Kidney (tissue), 22 donors: ENCODE measurements at places on chromosomes 7 and 10. TPM values are rescaled to one million over a fixed set of nuclear protein-coding genes. Genes with fewer than 3 reads are reported as not detected.

Gene NKX2-3
- not detected for total RNA-seq

Gene IKZF1
- 36.8 TPM for total RNA-seq

Gene HMX2
- total RNA-seq: 0.25 TPM

Gene ASZ1
- not detected for total RNA-seq

Gene TMEM130
- 5.0 TPM for total RNA-seq

Gene FFAR4
- total RNA-seq: 1.0 TPM

Gene VDAC2
- 128 TPM for total RNA-seq

Gene LRIT1
- not detected for total RNA-seq

Gene TRIM50
- total RNA-seq: 0.19 TPM

Gene SKIDA1
- 2.9 TPM for total RNA-seq

DNA sequence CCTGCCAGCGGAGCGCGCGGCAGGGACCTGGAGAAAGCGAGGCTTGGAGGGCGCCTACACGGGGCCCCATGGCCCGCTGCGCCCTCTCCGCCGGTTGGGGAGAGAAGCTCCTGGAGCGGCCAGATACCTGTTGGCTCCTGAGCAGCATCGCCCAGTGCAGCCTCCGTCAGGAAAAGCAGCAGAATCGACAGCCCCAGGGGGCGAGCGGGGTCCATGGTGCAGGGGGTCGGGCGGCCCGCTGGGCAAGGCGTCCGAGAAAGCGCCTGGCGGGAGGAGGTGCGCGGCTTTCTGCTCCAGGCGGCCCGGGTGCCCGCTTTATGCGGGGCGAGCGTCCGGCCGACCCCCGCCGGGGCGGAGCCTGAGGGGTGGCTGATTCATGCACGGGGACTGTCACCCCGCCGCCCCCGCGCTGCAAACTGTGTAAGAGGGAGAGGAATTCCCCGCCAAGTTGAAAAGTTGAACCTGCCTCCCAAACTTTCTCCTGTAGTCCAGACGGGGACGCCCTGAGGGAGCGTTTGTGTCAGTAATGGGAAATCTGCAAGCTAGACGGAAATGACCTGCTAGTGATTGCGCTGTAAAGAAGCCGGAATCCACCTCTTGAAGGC lies at the start of gene TFPI2:
TSS of gene TFPI2 (minus strand) at position 290 of the 605 bp plus-strand sequence. CDS start at position 215, 75 bp downstream.
- H3K4me1 ChIP-seq: no peaks in the 10 kb centered on the region
- H3K4me3 ChIP-seq: peak within 1 kb of the TSS; percentile 56
- DNase-seq: peak; percentile 77
- H3K27ac ChIP-seq: peak within 1 kb of the TSS; percentile 30

GRCh38 chr7:21939136-21939857 lies 6.4 kb downstream of the CDCA7L start:
- no peak for DNase-seq
- no peaks in the 10 kb centered on the region for H3K27me3 ChIP-seq
- no peak overlapping the region for H3K4me3 ChIP-seq
- no peaks in the 10 kb centered on the region for H3K36me3 ChIP-seq

- H3K4me1 ChIP-seq: peaks cover 40% of the 10 kb centered on the region
- no peaks in the 10 kb centered on the region for H3K27me3 ChIP-seq
- no peak for DNase-seq
- H3K27ac ChIP-seq: no peak overlapping the region
Measured at GRCh38 chr7:137994216-137994615, 7.7 kb downstream of the CREB3L2 start.

DNA sequence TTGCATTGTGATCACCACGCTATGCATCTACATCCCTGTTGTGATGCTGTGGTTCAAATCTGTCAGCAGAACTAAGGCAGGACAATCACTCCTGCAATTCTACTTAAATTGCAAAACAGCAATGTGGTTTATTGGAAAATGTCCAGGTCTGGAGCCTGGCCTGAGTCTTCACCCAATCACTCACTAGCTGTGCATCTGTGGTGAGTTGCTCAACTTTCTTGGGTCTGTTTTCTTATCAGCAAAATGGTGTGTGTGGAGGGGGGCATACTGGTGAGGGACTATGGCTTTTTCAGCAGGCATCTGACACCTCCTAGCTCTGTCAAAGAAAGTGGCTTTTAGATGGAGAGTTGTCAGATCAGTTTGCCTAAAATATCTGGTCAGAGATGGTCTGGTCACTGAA lies 108.3 kb upstream of the FEZF1 start:
- H3K36me3 ChIP-seq: no peaks in the 10 kb centered on the region
- H3K27ac ChIP-seq: no peak overlapping the region
- H3K4me3 ChIP-seq: no peak overlapping the region
- H3K27me3 ChIP-seq: no peaks in the 10 kb centered on the region

GRCh38 chr7:37751096-37751495 lies 67.5 kb downstream of the GPR141 start:
- no peaks in the 10 kb centered on the region for H3K27me3 ChIP-seq
- no peak for DNase-seq
- no peak overlapping the region for H3K27ac ChIP-seq
- no peak overlapping the region for H3K4me3 ChIP-seq
- no peaks in the 10 kb centered on the region for H3K36me3 ChIP-seq
- no peaks in the 10 kb centered on the region for H3K4me1 ChIP-seq

- no peak for DNase-seq
- peaks cover 3% of the 10 kb centered on the region for H3K4me1 ChIP-seq
- no peaks in the 10 kb centered on the region for H3K36me3 ChIP-seq
- H3K27me3 ChIP-seq: peaks cover 5% of the 10 kb centered on the region
- H3K4me3 ChIP-seq: no peak overlapping the region
- H3K27ac ChIP-seq: no peak overlapping the region
Measured at GRCh38 chr10:110171032-110171431, 36.4 kb upstream of the MXI1 start.

GRCh38 chr10:60810437-60811182 lies 32.3 kb downstream of the CDK1 start:
- no peak for DNase-seq
- no peaks in the 10 kb centered on the region for H3K27me3 ChIP-seq
- peaks cover 3% of the 10 kb centered on the region for H3K4me1 ChIP-seq
- no peaks in the 10 kb centered on the region for H3K36me3 ChIP-seq
- peak overlapping the region; percentile 33 for H3K27ac ChIP-seq

DNA sequence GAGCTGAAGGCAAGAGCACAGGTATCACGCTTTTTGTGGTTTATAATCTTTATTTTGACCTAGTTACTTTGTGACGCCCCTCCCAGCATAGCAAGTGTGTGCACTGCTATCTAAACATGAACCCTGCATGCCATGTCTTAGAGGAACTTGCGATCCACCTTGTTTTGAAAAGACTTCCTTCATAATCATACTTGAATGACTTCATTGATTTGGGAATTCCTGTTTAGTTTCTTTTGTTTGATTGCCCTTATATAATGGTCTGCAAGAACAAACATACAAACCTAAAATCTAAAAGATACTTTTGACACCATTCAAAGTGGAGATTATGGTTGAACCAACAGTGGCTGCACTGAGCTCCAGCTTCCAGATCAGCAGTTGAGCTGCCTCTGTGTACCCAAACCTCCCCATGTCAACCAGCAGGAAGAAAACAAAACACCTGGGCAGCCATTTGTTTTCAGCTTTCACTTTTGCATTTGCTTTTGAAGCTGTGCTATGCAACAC lies 132.6 kb downstream of the CELF2 start:
- DNase-seq: no peak
- no peaks in the 10 kb centered on the region for H3K27me3 ChIP-seq
- no peak overlapping the region for H3K4me3 ChIP-seq
- H3K36me3 ChIP-seq: no peaks in the 10 kb centered on the region
- no peak overlapping the region for H3K27ac ChIP-seq

GRCh38 chr10:60372436-60372835 lies 17.2 kb downstream of the ANK3 start:
- H3K36me3 ChIP-seq: no peaks in the 10 kb centered on the region
- H3K4me1 ChIP-seq: no peaks in the 10 kb centered on the region
- H3K27me3 ChIP-seq: no peaks in the 10 kb centered on the region
- H3K4me3 ChIP-seq: no peak overlapping the region
- DNase-seq: no peak

GRCh38 chr10:92822964-92823363 lies 25.4 kb upstream of the EXOC6 start:
- H3K27ac ChIP-seq: no peak overlapping the region
- no peak for DNase-seq

DNA sequence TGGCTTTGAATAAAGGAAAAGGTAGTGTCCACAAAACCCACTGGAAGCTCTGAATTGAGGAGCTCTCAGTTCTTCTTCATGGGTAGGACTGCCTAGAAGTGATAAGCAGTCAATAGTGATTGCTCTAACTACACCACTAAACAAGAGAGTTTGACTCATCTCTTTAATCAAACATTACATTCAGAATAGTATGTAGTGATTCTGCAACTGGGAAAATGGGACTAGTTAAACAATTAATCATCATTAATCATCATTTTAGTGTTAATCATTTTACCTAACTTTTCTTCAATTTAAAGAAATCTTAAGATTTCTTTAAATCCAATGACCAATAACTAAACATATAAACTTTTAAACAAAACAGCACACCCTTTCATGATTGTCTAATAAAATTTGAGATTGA lies 484.0 kb upstream of the FZD8 start:
- no peak for DNase-seq
- H3K36me3 ChIP-seq: no peaks in the 10 kb centered on the region
- no peaks in the 10 kb centered on the region for H3K4me1 ChIP-seq
- H3K4me3 ChIP-seq: no peak overlapping the region
- no peak overlapping the region for H3K27ac ChIP-seq

GRCh38 chr7:134729895-134730294 lies 49.5 kb upstream of the CALD1 start:
- peaks cover 3% of the 10 kb centered on the region for H3K4me1 ChIP-seq
- H3K4me3 ChIP-seq: no peak overlapping the region
- no peaks in the 10 kb centered on the region for H3K27me3 ChIP-seq
- peak overlapping the region; percentile 65 for H3K27ac ChIP-seq
- peak; percentile 83 for DNase-seq
- no peaks in the 10 kb centered on the region for H3K36me3 ChIP-seq

- no peak overlapping the region for H3K4me3 ChIP-seq
- H3K36me3 ChIP-seq: no peaks in the 10 kb centered on the region
- no peak overlapping the region for H3K27ac ChIP-seq
- no peak for DNase-seq
Measured at GRCh38 chr10:78454123-78454645, 420.5 kb downstream of the RPS24 start.

- peak overlapping the region; percentile 86 for H3K27ac ChIP-seq
- H3K4me3 ChIP-seq: peak overlapping the region; percentile 96
- H3K36me3 ChIP-seq: no peaks in the 10 kb centered on the region
- no peak for DNase-seq
- no peaks in the 10 kb centered on the region for H3K27me3 ChIP-seq
Measured at GRCh38 chr7:66627881-66628360, 760 bp upstream of the KCTD7 start.

GRCh38 chr10:106815427-106816043 lies 349.0 kb downstream of the SORCS1 start:
- no peak for DNase-seq
- no peaks in the 10 kb centered on the region for H3K36me3 ChIP-seq
- no peaks in the 10 kb centered on the region for H3K4me1 ChIP-seq
- no peak overlapping the region for H3K27ac ChIP-seq
- H3K4me3 ChIP-seq: no peak overlapping the region

DNA sequence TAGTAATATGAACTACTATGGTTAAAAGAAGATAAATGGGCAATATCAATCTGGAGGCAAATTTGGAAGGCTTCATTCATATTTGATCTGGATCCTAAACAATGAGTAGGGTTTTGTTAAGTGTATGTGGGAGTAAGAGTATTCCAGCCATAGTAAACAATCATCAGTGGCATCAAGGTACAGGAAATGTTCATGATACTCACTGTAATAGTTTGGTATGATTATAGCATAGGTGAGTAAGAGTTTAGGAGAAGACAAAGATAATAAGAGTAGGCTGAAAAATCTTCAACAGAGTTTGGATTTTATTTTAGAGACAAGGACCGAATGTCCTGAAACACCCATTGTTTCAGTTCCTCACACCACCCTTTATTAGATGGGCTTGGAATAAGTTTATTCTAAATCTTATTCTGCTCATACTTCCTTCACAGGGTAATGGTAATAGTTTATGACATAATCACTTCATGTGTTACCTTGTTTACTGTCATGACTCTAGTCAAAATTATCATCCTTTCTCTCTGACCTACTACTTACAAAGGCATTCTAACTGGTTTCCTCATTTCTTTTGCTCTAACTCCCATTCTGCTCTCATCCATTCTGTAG lies 38.9 kb downstream of the BRAF start:
- no peak for DNase-seq
- no peaks in the 10 kb centered on the region for H3K36me3 ChIP-seq
- no peak overlapping the region for H3K4me3 ChIP-seq
- peaks cover 6% of the 10 kb centered on the region for H3K4me1 ChIP-seq
- no peaks in the 10 kb centered on the region for H3K27me3 ChIP-seq
- no peak overlapping the region for H3K27ac ChIP-seq

DNA sequence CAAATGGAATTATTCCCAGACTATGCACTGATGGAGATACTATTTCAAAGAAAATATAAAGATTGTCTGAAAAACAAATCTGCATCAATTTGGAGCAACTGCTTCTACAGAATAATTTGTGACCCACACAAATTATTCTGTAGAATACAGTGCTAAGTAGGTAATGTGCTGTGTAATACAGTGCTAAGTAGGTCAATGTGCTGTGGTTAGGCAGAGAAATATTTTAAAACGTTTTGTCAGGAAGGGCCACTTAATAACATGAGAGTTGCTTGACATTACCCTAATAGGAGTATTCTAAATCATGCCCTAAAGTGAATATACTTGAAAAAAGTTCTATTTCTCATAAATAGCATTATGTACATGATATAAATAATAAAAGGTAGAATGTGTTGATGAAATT lies 116.5 kb upstream of the KCND2 start:
- H3K4me1 ChIP-seq: no peaks in the 10 kb centered on the region
- H3K27ac ChIP-seq: no peak overlapping the region
- no peak overlapping the region for H3K4me3 ChIP-seq
- H3K27me3 ChIP-seq: no peaks in the 10 kb centered on the region

GRCh38 chr7:24911213-24911603 lies 68.8 kb downstream of the OSBPL3 start:
- no peak for DNase-seq
- peaks cover 2% of the 10 kb centered on the region for H3K4me1 ChIP-seq
- no peaks in the 10 kb centered on the region for H3K27me3 ChIP-seq
- H3K4me3 ChIP-seq: no peak overlapping the region

DNA sequence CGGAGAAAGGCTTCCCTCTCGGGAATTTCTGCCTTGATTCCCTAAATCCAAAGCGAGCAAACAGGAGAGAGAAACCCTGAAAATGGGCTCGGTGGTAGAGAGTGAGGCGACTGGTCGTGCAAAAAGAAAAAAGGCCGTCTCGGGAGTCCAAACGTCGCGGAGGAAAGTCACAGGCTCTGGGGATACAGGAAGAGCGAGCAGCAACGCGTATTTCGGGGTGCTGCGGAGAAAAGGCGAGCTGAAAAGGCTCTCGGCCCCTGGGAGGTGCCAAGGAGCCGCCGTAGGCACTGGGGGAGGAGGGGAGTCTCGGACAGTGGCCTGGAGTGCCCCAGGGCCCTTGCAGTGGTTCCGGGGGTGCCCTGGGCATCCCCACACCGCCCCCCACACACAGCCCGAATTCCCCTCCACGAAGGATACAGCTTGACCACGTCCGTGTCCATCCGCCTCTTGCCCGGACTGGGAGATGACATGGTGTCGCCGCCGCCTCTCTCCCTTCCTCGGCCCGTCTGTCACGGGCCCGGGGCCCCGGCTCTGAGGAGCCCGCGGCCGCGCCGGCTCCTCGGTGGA lies 591 bp downstream of the UBE2H start:
- H3K4me1 ChIP-seq: peaks cover 16% of the 10 kb centered on the region
- H3K4me3 ChIP-seq: peak overlapping the region; percentile 91
- peak; percentile 58 for DNase-seq
- no peaks in the 10 kb centered on the region for H3K36me3 ChIP-seq

- DNase-seq: no peak
- H3K36me3 ChIP-seq: no peaks in the 10 kb centered on the region
- no peak overlapping the region for H3K27ac ChIP-seq
Measured at GRCh38 chr7:107788662-107789061, 14.4 kb downstream of the SLC26A3 start.
